CD4-positive, alpha-beta T cell treated with Interleukin-2 at 100 ng/mL for 4 hours (primary cell): ENCODE measurements at places on chromosomes 7 and 10.

GRCh38 chr10:34010891-34011290, 676.4 kb upstream of the NRP1 start:
- no peak for DNase-seq

DNA sequence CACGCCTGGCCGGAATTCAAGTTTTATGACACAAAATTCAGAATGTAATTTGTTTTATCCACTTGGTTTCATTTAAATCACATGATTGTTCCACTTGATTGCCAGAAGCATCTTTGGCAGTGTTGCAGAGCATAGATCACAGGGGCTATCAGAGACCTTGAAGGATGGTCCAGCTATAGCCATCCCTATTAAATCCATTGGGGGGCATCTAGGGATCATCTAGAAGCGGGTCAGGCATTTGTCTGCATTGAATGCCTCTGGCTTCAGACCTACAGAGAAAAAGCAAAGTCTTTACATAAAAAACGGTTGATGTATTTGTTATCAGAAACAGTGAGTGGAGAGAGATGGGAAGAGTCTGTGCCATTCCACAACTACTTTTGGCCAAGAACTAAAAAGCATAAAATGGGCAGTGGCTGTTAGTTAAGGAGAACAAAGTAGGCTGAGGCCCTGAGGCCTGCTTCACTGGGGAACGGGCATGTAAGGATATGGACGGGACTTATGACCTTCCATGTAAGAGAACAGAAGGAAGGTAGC, 146.3 kb downstream of the NXPH1 start:
- DNase-seq = no peak

DNA sequence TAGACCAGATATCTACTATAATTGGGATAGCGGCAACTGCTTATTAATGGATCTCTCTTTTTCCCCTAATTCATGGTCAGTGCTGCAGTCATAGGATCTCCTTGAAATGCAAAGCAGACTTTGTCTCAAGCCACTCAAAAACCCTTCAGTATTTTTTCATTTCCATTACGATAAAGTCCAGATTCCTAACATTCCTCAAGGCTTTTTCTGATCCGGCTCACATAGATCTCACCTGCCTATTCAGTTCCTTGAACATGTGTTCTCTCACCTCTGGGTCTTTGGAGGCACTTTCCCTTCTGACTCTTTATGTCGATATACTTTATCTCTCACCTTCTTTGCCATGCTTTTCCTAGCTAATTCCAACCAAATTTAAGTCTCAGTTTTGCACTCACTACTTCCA, 25.7 kb upstream of the WASL start:
- no peak for DNase-seq

DNA sequence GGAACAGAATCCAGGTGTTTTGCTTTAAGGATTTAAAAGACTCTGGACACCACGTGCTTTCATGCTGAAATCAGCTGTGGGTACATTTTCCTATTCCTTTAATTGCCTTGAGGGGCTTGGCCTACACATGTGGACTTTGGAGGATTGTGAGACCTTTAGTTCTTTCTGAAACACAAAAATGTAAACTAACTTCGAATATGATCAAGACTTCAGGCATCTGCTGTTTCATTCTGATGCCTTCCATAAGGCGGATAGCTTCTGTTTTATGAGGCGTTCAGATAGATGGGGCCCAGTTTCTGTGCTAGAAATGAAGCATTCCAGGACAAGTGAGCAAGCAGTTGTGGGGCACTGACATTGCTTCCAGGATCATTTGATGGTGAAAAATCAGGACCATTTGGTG, 1.5 kb upstream of the NOBOX start:
- DNase-seq = no peak

DNA sequence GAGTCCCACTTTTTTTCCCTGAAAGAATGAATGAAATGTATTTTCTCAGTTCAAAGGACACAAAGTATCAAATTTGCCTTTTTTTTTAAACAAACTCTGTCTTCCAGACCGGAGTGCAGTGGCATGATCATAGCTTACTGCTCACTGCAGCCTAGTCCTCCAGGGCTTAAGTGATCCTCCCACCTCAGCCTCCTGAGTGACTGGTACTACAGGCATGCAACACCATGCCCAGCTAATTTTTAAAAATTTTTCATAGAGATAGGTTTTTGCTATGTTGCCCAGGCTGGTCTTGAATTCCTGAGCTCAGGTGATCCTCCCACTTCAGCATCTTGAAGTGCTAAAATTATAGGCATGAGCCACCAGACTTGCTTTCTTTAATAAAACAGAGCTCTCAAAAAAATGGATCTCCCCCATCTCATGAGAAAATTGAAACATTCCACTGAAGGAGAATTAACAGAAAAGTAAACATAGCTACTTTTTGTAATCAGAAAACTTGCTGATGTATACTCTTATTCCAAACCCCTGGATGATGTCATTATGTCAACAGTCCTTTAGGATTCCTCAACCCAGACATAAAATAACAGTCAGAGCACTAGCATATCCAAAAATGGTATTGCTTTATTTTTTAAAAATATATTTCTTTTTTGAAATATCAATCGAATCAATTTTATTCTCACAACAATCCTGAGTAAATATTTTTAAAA, 12.3 kb upstream of the TRDMT1 start:
- no peak for DNase-seq

- DNase-seq = no peak
Observed at GRCh38 chr10:47318706-47319105, 3.5 kb upstream of the GDF2 start.

- DNase-seq = no peak
Observed at GRCh38 chr7:29329686-29330085, 135.1 kb downstream of the CHN2 start.

- no peak for DNase-seq
Observed at GRCh38 chr7:55563596-55564325, 8.5 kb downstream of the VOPP1 start.

GRCh38 chr7:22860784-22861482, 38.3 kb upstream of the TOMM7 start:
- DNase-seq = peak; percentile 38

DNA sequence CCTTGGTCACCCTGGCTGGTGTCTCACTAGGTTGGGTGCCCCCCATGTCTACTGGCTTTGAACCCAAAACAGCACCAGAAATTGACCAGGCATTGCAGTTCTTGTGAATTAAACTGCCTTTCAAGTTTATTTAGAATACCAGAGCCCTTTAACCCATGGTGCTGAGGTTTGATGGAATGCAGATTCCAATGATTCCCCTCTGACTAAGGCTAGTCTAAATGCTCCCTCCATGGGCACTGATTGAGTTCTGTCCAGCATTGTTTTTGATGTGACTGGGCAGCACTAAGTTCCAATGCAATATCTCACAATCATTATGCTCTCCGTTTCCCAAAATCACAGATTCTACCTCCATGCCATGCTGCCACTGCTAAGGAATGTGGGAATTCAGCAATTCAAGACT, 1047.4 kb upstream of the LRRN3 start:
- DNase-seq = no peak

GRCh38 chr10:8013619-8014018, 40.9 kb upstream of the GATA3 start:
- DNase-seq = no peak

- DNase-seq = peak; percentile 18
Observed at GRCh38 chr7:43764039-43764761, 5.7 kb downstream of the BLVRA start.

GRCh38 chr10:12720217-12720981, 281.1 kb downstream of the CCDC3 start:
- no peak for DNase-seq

- no peak for DNase-seq
Observed at GRCh38 chr10:114925587-114926586, 12.1 kb upstream of the TRUB1 start.

DNA sequence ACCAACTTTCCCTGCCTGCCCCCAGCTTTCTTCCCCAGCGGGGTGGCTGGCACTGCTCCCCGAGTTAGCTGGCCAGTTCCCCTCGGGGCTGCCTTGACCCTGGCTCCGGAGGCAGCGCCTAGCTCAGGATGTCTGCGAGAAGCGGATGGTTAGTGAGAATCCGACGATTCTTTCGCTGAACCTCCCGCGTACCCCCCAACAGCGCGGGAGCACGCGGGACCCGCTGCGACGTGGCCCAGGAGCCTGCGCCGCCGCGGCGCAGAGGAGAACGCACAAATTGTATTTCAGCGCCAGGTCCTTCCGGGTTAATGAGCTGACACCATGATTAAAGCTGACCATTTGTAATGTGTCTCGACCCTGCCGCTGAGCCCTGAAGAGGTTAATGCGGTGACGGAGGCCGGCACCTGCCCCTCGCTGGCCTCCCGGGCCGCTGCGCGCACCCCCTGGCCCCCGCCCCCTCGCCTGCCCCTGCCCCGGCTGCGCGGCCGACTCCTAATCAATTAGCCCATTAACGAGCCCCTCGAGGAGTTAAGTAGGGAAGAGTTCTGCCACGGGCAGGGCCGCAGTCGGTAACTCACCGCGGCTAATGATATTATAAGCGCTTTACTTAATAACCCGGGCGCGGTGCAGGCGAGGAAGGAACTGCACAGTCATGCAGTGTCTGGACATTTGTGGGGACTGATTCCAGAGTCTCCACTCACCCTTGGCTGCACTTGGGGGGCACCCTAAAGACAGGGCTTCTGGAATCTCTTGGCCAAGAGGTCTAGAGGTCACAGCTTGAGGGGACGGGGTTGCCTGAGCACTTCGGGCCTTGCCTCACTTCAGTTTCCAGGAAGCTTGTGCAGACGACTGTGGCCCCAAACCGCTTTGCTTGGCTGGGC, 1.7 kb upstream of the HMX2 start:
- no peak for DNase-seq

GRCh38 chr7:26879671-26880070, 15.3 kb upstream of the SKAP2 start:
- DNase-seq = no peak

GRCh38 chr7:95491634-95492314, 6.0 kb downstream of the ASB4 start:
- DNase-seq = no peak

DNA sequence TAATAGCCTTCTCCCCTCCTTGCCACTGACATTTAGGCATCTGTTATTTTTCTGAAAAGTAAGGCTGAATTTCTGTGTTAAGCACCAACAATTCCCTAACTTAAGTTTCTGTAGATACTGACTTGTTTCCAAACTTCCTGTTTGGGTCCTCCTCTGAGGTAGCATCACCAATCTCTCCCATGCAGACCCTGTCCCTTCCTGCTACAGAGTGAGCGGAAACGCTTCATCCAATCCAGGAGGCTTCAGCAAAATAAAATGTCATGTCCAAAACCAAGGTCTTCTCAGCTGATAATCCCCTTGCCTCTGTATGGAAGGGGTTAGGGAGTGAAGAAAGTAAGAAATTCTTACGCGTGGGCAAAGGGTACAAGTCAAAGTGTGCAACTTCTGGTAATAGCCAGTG, 29.9 kb downstream of the XPNPEP1 start:
- no peak for DNase-seq

DNA sequence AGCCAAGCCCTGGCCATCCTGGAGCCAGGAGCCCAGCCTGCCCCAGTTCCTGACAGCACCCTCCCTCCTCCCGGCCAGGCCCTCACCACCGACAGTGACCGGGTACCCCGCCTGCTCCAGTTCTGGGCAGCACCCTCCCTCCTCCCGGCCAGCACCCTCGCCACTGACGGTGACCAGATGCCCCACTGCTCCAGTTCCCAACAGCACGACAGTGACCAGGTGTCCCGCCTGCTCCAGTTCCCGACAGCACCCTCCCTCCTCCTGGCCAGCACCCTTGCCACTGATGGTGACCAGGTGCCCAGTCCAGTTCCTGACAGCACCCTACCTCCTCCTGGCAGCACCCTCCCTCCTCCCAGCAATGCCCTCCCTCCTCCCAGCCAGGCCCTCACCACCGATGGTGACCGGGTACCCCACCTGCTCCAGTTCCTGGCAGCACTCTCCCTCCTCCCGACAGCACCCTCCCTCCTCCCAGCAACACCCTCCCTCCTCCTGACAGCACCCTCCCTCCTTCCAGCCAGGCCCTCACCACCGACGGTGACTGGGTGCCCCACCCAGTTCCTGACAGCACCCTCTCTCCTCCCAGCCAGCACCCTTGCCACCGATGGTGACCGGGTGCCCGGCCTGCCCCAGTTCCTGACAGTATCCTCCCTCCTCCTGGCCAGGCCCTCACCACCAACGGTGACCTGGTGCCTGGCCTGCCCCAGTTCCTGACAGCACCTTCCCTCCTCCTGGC, 40.3 kb downstream of the VIPR2 start:
- DNase-seq = no peak

- DNase-seq = no peak
Observed at GRCh38 chr7:95472581-95473161, 13.1 kb upstream of the ASB4 start.

- no peak for DNase-seq
Observed at GRCh38 chr10:132912713-132913558, 29.4 kb downstream of the CFAP46 start.

GRCh38 chr10:34633374-34633773, 181.7 kb downstream of the PARD3 start:
- no peak for DNase-seq

DNA sequence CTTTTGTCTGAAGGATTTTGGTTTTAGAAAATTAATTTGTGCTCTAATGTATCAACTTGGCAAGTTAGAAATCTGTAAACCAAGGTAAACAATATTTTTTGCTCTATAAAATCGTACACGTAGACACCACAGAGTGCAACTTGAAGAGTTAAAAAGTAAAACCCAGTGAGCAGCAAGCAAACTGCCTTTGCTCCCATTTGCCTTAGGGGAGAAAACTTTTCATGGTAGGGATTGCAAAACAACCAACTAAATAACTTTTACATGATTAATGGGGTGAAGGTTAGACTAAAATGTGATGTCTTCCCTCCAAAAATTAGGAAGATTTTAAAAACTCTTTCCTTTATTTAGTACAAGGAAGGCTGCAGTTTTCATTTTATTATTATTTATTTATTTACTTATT, 224.2 kb upstream of the LYZL1 start:
- DNase-seq = no peak

GRCh38 chr10:133176546-133176945, 16.5 kb downstream of the KNDC1 start:
- no peak for DNase-seq

- no peak for DNase-seq
Observed at GRCh38 chr10:73979809-73980433, 18.0 kb upstream of the VCL start.

- no peak for DNase-seq
Observed at GRCh38 chr7:79182283-79182682, 271.2 kb downstream of the MAGI2 start.
